ENCODE measurements at places on chromosomes 1 and 21. TPM values are rescaled to one million over a fixed set of nuclear protein-coding genes. Genes with fewer than 3 reads are reported as not detected.
A peak's percentile ranks its signal among the peaks of the same experiment; 100 is the strongest.

DNA sequence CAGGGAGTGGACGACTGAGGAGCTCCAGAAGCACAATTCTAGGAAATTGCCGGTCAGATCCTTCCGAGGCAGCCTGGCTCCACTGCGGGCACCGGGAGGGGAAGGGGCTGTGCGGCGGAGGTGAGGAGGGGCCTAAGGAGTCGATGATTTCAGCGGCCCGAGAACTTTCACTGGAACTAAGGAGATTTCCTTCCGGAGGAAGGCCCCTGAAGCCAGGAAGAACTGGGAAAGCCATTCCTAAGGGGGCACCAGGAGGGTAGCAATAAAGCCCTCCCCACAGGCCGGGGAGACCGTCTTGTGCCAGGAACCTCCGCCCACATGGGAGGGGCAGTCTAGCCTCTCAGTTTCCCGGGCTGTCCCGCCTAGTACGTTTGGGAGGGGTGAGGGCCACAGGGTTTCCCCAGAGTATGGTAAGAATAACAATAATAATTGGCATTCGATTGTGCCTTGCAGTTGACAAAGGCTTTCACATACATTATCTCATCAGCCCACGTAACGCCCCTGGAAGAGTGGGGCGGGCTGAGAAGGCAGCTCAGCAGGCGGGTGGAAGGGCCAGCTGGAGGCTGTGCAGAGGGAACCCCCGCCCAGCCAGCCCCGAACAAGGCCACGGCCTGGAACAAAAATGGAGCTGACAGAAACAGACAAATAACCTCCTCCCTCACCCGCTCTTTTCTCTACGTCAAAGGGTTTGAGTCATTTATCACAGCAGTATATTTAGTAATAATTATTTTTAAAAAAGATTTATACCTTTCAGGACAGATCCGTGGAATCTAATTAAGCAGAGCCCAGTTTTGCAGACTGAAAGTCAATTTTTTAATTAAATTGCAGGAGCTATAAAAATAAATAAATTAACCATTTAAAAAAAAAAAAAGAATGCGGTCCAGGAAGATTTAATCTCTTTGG, 19.8 kb downstream of the NPR1 start:
- peak; percentile 56 for DNase-seq

GRCh38 chr21:21682172-21682571, 684.0 kb downstream of the NCAM2 start:
- no peak for DNase-seq

DNA sequence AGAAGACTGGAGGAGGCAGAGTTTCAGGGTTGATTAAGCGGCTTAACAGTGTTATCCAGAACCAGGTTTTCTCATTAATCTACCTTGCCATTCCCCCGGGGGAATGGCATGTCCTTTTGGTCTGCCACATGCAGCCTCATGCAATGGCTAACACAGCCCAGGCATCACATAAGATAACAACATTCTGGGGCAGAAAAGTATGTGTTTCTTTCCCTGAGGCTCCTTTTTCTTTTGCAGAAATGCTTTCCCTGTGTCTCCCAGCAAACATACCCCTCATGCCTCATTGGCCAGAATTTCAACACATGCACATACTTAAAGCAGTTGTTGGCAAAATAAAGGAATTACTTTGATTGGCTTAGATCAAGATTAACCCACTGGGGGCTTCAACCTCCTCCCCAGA, 98.6 kb downstream of the OMA1 start:
- no peak for DNase-seq

- peak; percentile 31 for DNase-seq
Observed at GRCh38 chr21:42146821-42147220, 72.1 kb upstream of the ABCG1 start.

- DNase-seq, result no peak
Observed at GRCh38 chr1:23928789-23929188, 15.6 kb upstream of the CNR2 start.

GRCh38 chr1:175222296-175222938, 29.8 kb upstream of the KIAA0040 start:
- DNase-seq, result no peak

- no peak for DNase-seq
Observed at GRCh38 chr1:35857830-35858229, 25.2 kb upstream of the AGO1 start.

GRCh38 chr1:154213274-154213673, 7.1 kb upstream of the CFAP141 start:
- DNase-seq, result no peak

- no peak for DNase-seq
Observed at GRCh38 chr1:93574991-93575390, 106.6 kb downstream of the BCAR3 start.

DNA sequence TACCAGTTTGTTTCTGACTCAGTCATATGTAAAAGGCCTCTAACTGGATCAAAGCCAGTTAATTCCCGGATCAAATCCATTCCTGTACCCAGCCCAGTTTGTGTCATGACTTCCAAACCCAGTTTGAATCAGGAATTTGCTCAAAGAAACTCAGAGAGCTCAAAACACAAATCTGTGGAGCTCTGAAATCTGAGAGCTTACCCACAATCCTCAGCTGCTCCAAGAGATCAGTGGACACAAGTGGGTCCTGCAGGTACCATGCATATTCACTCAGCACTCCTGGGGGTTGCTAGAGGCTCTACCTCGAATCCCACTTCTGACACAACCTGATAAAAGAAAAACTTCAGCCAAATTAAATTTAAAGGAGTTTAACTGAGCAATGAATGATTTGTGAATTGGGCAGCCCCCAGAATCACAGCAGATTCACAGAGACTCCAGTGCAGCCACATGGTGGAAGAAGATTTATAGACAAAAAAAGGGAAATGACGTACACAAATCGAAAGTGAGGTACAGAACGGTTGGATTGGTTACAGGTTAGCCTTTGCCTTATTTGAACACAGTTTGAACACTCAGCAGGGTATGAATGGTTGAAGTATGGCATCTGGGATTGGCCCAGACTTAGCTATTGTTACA, 11.9 kb upstream of the MRPL55 start:
- no peak for DNase-seq

DNA sequence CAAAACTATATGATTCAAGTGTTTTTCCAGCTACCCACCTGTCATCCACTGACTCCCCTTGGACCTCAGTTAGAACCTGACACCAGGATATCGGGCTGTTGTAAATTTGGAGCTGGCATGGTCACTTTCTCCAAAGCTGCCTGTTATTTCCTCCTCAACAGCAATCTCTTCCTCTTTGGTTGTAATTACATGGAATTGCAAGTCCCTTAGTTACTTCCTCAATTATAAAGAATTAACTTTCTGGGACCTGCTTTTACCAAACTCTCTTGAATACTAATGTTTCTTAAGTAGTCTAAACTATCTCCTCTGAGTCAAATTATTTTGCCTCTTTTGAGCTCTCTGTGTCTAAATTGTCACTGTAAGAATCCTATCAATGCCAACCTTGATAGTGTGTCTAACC, 150.3 kb upstream of the SGIP1 start:
- DNase-seq, result no peak

DNA sequence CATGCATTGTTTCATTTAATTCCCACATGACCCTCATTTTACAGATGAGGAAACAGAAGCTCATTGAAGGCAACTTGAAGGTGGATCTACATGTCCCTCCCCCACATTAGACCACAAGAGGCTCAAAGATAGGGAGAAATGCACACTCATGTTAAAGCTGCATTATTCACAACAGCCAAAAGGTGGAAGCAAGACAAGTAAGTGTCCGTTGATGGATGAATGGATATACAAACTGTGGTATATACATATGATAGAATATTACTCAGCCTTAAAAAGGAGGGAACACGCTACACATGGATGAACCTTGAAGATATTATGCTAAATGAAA, 149.7 kb upstream of the JUN start:
- no peak for DNase-seq

DNA sequence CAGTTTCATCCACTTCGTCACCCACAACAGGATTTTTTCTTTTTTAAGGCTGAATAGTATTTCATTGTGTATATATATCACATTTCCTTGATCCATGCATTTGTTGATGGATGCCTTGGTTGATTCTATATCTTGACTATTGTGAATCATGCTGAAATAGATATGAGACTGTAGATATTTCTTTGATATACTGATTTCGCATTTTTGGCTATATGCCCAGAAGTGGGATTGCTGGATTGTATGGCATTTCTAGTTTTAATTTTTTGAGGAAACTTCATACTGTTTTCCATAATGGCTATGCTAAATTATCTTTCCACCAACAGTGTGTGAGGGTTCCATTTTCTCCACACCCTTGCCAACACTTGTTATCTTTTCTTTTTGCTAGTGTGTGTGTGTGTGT, 5.0 kb downstream of the GUCA2B start:
- no peak for DNase-seq

GRCh38 chr1:31781756-31782371, 17.7 kb upstream of the ADGRB2 start:
- no peak for DNase-seq

DNA sequence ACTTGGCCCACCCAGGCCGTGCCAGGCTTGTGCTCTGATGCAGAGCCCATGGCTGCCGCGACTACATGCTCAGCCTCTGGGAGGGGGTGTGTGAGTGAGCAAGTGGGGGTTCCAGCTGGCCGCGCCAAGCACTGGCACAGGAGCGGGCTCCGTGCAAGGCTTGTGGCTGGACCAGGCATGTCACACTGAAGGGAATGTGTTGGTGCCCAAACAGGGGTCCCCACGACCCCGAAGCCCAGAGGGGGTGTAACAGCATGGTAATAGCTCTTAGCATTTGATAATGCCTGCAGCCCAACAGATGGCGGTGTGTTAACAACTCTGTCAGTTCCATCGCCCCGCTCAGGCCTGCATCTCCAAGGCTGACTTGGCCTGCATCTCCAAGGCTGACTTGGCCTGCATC, 38.3 kb upstream of the CD46 start:
- peak; percentile 65 for DNase-seq

DNA sequence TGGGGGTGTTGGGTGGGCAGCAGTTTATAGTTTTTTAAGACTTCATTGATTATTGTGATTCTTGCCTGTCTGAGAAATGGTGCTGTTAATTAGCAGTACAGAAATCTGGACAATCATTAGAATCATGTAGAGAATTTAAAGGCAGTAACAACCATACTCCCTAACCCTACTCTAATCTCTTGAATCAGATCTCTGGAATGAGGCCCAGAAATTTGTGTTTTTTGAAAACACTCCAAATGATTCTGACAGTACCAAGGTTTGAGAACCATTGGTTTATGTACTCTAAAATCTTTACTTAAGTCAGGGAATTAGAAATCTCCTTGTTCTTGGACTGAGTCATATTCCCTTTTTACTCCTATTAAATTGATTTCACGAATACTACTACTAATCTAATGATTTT, 24.0 kb downstream of the FNBP1L start:
- DNase-seq, result no peak

DNA sequence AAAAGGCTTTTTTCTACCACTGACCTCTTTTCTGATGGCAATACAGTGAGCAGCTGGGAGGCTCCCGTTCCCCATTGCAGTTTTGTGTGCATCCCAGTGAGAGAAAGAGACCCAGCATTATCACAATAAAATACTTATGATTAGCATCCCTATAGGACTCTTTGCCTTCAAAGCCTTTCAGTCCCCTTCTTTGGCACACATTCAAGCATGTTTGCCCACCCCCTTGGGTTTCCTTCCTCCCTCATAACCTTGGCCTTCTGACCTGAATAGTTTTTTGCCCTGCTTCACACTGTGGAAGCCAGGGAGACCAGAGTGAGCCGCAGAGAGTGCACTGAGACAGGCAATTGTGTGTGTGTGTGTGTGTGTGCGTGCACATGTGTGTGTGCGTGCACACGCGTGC, 13.2 kb upstream of the PLXNA2 start:
- no peak for DNase-seq

GRCh38 chr1:235567812-235568503, 63.7 kb upstream of the B3GALNT2 start:
- DNase-seq, result no peak

GRCh38 chr21:33246506-33246905, 16.8 kb downstream of the IFNAR2 start:
- no peak for DNase-seq

- DNase-seq, result no peak
Observed at GRCh38 chr1:16164213-16165072, 8.6 kb upstream of the EPHA2 start.

DNA sequence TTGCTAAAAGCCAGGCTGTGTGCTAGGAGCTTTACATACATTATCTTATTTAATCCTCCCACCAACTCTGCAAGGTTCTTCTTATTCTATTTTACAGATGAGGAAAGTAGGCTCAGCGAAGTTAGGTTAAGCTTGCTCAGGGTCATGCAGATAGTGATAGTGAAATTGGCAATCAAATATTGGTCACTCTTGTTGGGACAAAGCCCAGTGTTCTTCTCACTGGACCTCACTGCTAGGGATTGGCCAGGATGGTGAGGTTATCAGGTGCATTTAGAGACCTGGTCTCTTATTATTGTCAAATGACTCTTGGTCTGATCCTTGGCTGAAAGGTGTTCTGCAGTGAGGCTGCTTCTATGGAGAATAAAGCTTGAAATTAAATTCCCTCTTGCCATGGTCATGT, 145.1 kb downstream of the CNIH3 start:
- DNase-seq, result no peak

DNA sequence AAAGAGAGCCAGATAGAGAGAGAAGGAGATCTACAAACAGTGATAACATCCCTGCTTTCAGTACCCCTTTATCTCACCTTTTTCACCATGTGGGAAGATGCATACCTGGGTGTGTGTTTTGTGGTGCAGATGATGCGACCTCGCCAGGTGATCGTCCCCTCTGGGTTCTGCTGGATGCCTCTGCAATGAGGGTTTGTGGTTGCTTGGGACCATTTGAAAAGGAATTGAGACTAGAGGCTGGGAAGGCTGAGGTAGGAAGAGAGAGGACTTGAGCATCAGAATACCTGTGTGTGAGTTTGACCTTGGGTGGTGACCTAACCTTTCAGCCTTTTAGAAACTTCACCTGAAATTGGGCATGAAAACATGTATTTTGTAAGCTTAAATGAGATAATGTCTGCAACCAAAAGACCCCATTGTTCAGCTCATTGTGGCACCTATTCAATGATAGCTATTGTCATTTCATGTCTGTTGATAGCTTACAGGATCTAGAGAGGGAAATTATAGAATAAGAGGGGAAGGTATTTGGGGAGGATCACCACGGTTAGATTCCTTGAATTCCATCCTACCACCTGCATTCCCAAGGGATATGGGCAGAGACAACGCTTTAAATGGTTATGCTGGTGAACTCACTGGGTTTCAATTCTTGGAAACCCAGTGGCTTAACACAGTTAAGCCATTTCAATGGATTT, 125.7 kb downstream of the IGSF21 start:
- peak; percentile 41 for DNase-seq

F13B gene
- total RNA-seq, result not detected

VSIG8 gene
- total RNA-seq, result not detected

ALG14 gene
- total RNA-seq, result 2.7 TPM

SAMD11 gene
- total RNA-seq, result 15.7 TPM

HHIPL2 gene
- total RNA-seq, result 0.15 TPM

TNFAIP8L2 gene
- not detected for total RNA-seq

ZNF496 gene
- total RNA-seq, result 72.9 TPM

TRIM33 gene
- 53.8 TPM for total RNA-seq

MYBPHL gene
- total RNA-seq, result 0.59 TPM

ASAP3 gene
- total RNA-seq, result 25.9 TPM

GJB5 gene
- total RNA-seq, result 0.22 TPM

PRKAB2 gene
- total RNA-seq, result 17.8 TPM

PTCH2 gene
- 0.83 TPM for total RNA-seq

GPR157 gene
- total RNA-seq, result 3.8 TPM

DRAXIN gene
- 20.1 TPM for total RNA-seq

FRRS1 gene
- 5.6 TPM for total RNA-seq

RHBG gene
- total RNA-seq, result 1.4 TPM

RPTN gene
- not detected for total RNA-seq

PAPPA2 gene
- 0.81 TPM for total RNA-seq

TCHH gene
- total RNA-seq, result not detected
